ENCODE measurements at places on chromosomes 4 and X.

DNA sequence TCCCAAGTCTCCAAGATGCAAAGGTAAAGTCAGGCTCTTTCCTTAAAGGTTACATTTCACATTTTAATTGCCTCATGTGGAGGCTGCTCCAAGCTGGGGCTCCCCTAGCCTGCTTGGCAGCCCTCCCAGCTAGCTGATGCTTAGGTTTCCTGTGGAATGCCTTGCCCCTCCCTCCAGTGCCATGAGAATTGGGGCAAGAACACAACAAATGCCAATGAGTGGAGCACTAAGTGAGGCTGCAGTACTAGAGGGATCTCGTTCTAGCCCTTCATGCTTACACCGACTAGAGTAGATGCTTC, 597.7 kb downstream of the MID1IP1 start:
- no peak for DNase-seq

DNA sequence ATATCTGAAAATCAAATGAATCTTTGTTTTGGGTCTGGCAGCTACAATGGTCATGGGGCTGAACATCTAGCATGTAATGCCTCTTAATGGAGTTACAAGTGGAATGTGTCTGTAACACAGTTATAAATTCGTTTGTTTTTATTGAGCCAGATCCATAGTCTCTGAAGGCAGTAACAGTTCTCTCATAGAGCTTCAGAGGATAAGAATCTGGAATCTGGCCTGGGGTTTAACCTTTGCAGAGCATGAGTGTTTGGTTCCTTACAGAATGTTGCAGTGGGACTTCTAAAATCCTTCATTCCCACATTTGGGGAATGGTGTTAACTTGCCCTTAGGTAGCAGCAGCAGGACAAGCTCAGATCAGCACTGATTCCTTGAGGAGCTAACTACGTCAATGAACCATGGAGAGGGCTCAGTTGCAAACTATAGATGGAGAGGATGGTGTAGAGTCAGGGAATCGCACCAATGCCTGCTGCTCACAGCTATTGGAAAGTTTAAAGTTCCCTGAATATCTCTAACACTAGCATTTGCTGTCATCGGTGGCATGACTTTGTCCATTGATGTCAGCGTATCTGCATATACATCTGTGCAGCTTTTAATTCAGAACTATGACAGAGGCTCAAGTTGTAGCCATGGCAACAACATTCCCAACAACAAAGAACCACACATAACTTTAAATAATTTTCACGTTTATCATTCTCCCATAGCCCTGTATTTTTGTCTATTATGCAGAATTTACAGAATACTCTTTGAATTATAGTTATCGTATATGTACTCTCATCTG, 72.2 kb downstream of the RASGEF1B start:
- no peak for DNase-seq

DNA sequence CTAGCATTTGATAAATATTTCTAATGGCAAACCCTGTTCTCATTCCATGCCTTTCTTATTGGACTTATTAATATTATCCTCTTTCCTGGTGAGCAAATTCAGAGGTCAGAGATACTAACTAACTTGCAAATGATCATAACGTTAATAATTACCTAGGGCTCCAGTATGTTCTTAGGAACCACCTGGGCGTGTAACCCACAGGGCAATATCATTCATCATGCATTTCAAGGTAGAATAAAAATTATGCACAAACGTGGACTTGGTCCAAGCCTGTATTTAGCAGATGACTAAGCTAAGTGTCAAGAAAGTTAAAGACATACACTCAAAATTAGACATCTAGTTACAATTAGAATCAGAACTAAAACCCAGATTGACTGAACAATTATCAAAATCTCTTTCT, 850.1 kb downstream of the TRIML1 start:
- no peak for DNase-seq

- no peak for DNase-seq
Observed at GRCh38 chr4:2591189-2591588, 54.7 kb downstream of the FAM193A start.

- no peak for DNase-seq
Observed at GRCh38 chr4:71411981-71412380, 73.2 kb downstream of the SLC4A4 start.
